ENCODE measurements at places on chromosomes 7 and 10.

DNA sequence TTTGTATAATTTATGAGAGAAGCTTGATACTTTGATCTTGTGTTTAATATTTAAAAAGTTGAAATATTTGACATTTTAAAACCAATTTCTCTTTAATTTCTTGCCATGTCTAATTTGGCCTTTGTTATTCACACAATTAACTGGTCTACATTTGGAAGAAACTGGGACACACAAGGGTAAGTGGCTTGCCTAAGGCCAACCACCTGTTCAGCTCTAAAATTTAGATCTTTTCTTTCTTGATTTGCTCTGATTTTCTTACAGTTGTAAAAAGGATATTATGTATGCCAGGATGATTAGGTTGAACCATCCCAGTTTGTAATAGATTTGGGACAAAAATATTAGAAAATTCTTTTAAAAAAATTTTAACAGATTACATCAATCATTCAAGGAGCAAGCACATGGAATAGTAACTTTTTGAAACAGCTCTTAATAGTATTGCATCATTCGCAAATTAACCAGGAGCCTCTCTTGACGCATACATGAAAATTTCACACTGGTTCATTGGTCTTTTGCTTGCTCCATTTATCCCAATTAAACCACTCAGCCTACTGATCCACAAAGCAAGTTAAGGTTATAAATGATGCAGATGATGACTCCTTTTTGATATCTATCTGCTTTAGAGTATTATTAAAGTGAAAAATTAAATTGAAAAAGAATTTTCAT, 222.4 kb upstream of the SLC26A5 start:
- no peak for DNase-seq

GRCh38 chr10:49605216-49605938, 4.7 kb upstream of the SLC18A3 start:
- DNase-seq = no peak

- DNase-seq = no peak
These were observed 155.9 kb upstream of the ASAH2 start for GRCh38 chr10:50407076-50407801.

DNA sequence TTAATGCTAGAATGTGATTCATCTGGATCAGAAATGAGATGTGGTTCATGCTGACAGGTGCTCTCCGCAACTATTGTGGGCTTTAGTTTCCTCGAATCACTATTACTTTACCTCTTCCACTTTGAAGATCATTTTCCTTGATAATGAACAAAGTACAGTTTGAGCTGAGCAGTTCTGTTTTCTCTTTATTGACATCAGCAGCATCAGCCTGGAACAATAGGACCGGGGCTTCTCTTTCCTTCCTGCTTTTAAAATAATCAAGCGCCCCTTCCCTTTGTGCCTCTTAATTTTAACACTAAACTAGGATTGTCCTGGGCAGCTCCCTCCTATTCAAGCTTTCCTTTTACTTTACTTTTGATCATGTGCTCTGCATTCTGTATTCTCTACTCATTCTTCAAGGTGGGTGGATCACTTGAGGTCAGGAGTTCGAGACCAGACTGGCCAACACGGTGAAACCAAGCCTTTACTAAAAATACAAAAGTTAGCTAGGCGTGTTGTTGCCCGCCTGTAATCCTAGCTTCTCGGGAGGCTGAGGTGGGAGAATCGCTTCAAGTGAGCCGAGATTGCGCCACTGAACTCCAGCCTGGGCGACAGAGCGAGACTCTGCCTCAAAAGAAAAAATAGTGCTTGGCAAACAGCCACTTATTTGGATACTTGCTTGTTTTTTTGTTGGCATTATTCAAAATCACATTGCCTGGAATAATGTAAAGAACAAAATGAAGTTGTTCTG, 67.0 kb upstream of the RHEB start:
- no peak for DNase-seq

GRCh38 chr10:17041626-17042520, 87.7 kb downstream of the CUBN start:
- no peak for DNase-seq

DNA sequence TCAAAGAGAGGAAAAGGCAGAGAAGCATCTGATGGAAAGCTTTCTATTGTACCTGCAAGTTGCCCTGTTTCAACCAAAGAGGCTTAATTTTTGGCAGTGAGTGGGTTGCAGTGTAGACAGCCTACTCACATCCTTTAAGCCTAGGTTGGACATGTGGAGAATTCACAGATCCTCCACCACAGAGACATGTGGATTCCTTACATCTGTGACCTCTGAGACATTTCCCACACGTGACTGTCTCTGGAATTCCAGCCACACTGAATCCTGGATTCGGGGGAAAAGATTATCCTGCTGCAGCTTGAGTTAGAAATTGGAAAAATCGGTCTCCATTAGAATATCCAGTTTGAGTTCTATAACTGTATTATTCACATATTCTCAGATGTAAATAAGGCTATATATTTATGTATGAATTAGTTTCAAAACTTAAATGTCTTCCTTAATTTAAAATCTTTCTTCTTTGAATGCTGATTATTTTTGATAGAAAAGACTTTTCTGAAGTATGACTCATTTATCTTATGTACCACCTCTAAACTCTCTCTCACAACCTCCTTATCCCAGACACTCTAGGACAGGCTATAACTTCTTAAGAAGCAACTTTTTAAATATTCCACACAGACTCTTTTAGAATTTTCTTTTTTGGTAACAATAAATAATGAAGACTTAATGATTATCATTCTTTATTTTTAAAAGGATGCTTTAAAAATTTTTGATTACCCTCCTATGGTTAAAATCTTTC, 123.3 kb downstream of the TWIST1 start:
- DNase-seq = no peak

- DNase-seq = peak; percentile 70
These were observed 10.2 kb upstream of the CH25H start for GRCh38 chr10:89217057-89217990.

DNA sequence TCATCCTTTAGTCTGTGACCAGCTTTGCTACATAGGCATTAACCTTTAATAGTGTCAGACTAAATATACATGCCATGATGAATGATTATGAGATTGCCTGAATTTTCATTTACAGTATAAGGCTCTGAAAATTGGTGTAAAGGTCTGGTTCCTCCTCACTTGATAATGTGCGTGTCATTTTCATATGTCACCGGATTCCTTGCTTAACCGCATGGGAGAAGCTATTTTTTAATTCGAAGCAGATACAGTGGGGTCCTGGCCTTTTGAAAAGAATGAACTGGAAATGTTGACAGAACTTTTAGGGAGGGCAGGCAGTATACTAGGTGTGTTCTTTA, 192.4 kb upstream of the SH2B2 start:
- no peak for DNase-seq

- no peak for DNase-seq
These were observed 209.3 kb downstream of the SDK1 start for GRCh38 chr7:3510101-3511020.

- no peak for DNase-seq
These were observed 38.2 kb upstream of the JAKMIP3 start for GRCh38 chr10:132027423-132027983.

- DNase-seq = no peak
These were observed 205.8 kb upstream of the LYZL1 start for GRCh38 chr10:29083096-29083495.

GRCh38 chr10:12444981-12445700, 95.8 kb downstream of the CAMK1D start:
- no peak for DNase-seq

DNA sequence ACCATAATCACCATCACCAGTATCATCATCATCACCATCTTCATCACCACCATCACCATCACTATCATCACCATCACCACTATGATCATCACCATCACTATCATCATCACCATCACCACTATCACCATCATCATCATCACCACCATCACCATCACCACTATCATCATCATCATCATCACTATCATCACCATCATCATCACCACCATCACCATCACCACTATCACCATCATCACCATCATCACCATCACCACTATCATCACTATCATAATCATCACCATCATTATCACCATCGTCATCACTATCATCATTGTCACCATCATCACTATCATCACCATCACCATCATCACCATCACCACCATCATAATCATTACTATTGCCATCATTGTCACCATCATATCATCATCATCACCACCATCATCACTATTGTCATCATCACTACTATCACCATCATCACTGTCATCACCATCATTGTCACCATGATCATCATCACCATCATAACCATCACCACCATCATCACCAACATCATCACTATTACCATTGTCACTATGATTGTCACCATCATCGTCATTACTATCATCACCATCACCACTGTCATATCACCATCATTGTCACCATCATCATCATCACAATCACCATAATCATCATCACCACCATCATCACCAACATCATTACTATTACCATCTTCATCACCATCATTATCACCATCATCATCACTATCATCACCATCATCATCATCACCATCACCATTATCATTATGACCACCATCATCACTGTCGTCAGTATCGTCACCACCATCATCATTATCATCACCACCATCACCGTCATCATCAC, 154.7 kb downstream of the ACTR3B start:
- no peak for DNase-seq
